ENCODE measurements at places on chromosomes 13 and 19.

DNA sequence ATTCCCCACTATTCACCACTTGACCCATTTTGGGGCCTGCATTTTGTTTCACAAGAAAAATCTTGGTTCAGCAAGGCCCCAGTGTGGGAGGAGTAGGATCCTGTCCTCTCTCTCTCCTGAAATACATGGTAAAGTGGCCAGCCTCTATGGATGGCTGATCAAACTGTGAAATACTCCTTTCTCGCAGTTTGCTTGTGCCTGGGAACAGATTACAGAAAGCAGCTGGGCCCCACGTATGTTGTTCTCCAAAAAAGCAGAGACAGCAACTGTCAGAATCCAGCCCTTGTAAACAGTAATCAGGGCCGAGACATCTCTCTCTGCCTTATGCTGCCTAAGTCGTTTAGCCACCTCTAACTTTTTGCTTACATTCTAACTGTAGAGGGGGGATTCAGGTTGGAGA lies 61.0 kb upstream of the RAP2A start:
- no peak for DNase-seq

DNA sequence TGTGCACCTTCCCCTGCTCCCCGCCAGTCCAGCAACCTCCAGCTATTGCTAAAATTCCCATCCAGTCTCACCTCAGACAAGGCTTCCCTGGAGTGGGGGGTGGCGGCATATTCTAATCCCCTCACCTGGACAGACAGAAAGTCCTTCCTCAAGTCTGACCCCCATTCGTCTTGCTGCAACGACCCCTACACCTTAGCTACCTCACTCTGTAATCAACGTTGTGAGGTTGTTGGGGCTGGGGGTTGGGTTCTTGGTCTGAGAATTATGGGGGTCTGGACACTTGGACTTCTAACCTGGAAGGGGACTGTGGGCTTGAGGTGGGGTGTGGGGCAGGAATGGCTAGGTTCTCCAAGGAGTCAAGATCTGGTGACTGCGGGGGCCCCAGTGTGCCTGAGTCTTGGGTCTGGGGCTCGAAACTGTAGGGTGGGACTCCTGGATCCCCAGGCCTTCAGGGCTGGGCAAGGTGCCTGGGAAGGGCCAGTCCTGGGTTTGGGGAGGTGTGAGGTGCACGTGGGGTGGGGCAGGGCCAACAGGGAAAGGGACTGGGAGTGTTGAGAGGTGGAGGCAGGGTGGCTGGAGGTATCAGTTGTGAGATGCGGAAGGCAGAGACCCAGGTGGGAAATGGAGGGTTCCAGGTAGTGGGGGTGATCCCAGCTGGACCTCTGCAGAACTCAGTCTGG lies 1.3 kb downstream of the FOXA3 start:
- DNase-seq = no peak

GRCh38 chr13:110713981-110714796 lies 689 bp downstream of the ING1 start:
- DNase-seq = no peak

- no peak for DNase-seq
Measured at GRCh38 chr13:30806784-30807183, 71.4 kb downstream of the ALOX5AP start.

DNA sequence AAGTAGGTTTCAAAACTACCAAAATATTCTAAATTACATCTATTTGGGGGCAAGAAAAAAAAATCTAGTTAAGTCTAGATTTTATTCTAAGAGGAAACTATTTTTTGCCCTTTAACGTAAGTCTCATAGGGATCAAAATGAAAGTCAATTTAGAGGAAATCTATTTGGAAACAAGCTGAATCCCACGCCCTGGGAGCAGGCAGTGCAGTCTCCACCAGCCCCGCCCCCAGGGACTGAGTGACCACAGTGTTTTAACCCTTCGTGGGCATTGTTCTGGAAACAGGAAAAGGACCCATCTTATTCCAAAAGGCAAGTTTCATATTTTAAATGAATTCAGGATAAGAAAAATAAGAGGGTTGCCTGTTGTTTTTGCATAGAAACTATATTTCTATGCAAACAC lies 209.7 kb downstream of the SPRY2 start:
- DNase-seq = no peak

DNA sequence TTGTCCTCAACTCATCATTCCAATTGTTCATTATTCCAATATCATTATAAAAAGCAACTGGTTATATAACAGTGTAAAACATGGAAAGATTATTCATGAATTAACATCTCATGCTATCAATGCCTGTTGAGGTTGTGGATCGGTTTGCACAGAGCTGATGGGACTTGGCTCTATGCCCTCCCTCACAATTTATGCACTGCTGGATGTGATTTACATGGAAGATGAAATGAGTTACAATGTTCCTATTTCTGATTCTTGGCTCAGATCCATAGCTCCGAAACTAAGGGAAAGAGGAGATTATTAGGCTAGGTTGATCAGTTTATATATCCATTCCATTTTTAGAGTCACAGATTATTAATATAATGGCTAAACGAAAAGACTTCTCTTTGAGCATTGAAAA lies 38.6 kb downstream of the SCEL start:
- DNase-seq = no peak

DNA sequence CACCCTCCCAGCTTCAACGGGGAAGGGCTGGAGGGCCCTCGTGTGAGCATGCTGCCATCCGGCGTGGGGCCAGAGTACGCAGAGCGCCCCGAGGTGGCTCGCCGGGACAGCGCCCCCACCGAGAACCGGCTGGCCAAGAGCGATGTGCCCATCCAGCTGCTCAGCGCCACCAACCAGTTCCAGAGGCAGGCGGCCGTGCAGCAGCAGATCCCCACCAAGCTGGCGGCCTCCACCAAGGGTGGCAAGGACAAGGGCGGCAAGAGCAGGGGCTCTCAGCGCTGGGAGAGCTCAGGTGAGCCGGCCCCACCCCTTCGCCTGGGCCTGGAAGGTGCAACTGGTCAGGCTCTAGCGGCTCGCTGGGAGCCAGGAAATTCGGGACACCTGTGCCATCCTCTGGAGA lies 20.0 kb downstream of the PEX11G start:
- no peak for DNase-seq

GRCh38 chr13:60229708-60230272 lies 66.1 kb upstream of the DIAPH3 start:
- DNase-seq = no peak

- DNase-seq = no peak
Measured at GRCh38 chr19:2582984-2583956, 107.3 kb downstream of the GADD45B start.

GRCh38 chr19:15240515-15240914 lies 8.3 kb upstream of the EPHX3 start:
- DNase-seq = no peak

DNA sequence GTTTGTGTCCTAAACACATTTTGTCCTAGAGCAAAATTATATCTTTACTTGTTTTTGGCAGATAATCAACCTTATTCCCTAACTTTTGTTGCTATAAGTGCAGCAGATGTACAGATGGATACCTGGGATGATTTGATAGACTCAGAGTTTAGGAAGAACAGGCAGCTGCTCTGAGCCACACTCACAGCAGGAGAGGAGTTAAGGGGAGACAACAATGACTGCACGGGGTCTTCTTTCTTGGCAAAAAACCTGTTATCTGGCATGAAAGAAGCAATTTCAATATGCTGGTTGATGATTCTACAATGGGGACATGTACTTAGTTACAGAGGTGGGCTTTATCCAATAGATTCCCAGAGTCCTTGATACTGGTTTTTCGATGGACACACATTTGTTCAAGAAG lies 258.9 kb upstream of the PCDH9 start:
- DNase-seq = no peak

GRCh38 chr19:10145031-10145430 lies 25.3 kb upstream of the EIF3G start:
- DNase-seq = no peak

DNA sequence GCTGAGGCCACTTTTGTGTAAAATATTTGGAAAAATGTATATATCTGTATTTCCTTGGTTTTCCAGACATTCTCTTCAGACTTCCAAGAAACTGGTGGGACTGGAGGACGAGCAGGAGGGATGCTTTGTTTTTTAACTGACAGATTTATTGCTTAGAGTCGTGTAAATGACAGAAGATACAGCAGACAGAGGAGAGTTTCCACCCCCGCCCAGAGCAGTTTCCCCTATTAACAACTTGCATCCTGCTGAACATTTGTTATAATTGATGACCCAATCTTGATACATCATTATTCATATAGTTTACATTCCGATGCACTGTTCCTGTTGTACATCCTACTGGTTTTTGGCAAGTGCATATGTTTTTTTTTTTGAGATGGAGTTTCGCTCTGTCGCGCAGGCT lies 7.1 kb upstream of the DOCK6 start:
- no peak for DNase-seq

DNA sequence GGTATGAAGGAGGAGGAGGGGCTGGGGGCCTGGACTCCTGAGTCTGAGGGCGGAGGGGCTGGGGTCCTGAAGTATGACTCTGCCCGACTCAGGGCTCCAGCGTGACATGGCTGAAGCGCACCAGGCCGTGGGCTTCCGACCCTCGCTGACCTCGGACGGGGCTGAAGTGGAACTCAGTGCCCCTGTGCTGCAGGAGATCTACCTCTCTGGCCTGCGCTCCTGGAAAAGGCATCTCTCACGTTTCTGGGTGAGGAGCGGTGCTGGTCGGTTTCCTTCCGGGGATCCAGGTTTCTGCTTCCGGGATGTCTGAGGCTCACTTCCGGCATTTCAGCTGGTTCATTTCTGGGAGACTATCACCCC lies 1.2 kb downstream of the CPT1C start:
- DNase-seq = no peak

GRCh38 chr13:74203576-74203975 lies 69.4 kb upstream of the KLF12 start:
- no peak for DNase-seq

- DNase-seq = no peak
Measured at GRCh38 chr19:7703332-7703731, 1.4 kb upstream of the FCER2 start.

Measured in kidney epithelial cell (primary cell).